Stimulated activated CD4-positive, alpha-beta T cell treated with anti-CD3 and anti-CD28 coated beads, Interleukin-2, amount 100 ng/mL, for 48 hours (primary cell): ENCODE measurements at places on chromosomes 1 and 21.

DNA sequence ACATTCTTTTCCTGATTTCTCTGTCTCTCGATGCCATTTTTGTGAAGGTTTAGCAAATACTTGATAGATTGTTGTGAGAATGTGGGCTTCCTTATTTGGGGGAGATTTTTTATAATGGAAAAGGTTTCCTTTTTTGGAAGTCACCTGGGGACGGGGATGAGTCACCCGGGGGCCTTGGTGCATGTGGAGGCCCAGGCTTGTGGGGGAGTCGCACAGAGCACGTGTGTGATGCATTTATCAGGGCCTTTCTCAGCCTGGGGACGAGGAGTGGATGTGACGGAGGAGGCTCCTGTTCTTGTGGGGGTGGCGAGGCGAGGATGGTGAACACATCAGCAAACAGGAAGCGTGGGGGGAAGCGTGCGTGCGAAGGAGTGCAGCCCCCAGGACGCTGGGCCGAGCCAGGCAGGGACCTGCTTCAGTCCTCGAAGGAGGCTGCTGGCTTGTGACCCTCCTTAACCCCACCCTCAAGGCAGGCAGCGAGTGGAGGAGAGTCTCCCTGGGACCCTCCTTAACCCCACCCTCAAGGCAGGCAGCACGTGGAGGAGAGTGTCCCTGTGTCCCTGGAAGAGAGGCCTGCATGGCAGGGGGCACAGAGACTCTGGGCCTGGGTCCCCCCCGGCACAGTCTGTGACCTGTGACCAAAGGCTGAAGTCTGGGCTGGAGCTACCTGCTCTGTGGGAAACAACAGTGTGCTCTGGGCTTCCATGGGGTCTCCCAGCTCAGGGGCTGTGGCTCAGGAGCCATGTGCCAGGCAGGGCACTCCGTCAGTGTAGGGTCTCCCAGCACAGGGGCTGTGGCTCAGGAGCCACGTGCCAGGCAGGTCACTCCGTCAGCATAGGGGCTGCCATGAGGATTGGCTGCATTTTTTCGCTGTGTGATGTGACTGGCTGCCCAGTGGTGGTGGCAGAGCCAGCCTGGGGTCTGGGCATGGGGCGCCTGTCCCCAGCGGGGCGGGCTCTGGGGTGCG, 57.2 kb downstream of the AGPAT3 start:
- peak; percentile 39 for DNase-seq

GRCh38 chr1:189656628-189657530, 820.8 kb downstream of the BRINP3 start:
- no peak for DNase-seq

DNA sequence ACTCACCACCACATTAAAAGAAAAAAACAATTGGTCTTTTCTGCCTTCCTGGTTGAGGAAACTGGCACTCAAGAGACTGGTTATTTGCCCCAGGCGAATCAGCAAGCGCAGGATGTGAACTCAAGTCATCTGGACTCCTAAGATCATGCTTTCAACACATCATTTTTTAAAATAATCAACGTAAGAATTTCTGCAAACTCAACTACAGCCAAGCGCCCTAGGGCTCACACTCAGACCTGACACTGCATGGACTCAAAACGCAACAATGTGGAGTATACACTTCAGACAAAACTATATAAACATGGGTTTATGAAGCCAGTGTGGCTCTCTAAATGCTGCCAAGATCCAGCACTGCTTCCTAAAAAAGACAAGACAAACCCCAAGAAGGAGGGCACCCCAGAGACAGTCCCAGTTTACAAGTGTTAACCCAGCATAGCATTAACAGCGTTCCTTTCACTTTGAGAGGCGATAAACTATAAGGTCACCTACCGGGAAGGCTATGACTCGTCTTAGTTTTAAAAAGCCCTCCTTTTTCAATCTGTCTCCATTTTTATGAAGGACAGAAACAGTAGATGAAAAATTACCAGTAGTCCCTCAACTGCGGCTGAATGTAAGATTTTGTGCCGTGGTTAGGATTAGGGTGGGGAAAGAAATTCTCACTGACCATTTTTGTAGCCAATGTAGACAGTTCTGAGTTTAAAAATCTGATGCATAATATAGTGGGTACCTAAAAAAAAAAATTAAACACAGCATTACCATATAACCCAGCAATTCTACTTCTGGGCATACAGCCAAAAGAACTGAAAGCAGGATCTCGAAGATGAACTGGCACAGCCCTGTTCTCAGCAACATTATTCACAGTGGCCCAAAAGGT, 54.8 kb downstream of the SIPA1L2 start:
- DNase-seq, result no peak

GRCh38 chr1:158961178-158961577, 29.8 kb downstream of the PYHIN1 start:
- no peak for DNase-seq

GRCh38 chr1:62299426-62300200, 19.6 kb downstream of the KANK4 start:
- no peak for DNase-seq

DNA sequence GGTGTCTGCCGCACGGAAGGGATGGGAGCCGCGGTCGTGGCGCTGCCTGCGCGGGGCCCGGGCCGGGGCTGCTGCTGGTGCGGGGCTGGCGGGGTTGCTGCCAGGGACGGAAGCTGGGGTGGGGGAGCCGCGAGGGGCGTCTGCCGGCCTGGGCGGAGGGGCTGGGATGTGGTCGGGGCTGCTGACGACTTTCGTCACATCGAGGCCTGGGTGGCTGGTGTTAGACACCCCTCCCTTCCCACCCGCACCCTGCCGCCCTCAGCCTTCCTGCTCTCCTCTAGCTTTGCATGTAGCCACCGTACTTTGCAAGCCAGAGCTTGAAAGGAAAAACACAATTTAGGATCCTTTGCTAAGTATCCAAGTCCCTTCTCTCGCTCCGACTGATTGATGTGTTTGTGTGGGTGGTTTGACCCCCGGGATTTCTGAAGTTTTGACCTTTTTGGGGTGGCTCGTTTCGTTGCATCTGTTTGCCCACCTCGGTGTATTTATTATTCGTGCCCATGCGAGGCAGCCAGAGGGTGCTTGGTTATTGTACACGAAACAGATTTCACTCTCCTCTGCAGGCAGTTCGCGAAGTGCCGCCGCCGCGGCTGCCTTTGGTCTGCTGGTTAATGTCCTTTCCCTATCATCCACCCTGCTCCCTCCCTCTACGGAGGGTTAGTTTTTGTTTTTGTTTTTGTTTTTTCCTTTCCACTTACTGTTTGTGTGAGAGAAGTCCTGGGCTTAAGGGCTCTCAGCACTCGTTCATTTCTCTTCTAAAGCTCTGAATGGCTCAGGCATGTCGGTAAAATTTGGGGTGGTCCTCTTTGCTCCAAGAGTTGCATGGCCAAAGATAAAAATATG, 868 bp downstream of the C1orf21 start:
- DNase-seq, result peak; percentile 5

DNA sequence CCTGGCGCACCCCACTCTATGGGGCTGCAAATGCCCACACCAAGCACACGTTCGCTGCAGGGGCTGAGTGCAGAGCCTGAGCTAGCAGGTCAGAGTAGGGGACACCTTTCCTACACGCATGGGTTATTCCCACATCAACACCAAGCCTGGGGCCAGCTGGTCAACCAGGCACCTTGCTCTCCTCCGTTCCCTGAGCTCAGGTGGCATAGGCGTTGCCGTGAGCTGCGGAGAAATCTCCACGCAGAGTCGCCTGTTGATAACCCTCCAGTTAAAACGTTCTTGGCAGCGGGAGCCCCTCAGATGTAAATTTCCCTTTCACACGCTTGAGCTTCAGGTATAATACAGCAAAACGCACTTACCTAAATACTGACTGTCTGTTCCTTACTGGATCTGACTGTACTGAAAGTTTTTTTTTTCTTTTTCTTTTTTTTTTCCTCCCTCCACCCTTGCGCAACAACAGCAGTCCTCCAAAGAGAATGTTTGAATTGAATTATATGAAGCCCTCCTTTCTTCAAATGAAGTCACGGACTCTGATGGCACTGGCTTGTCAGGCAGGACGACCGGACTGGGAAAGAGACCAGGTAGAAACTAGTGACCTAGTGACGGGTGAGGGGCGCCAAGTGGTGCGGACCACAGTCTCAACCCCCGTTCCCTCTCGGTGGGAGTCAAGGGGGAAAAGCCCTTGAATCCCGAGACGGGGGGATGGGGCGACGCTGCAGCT, 2.1 kb downstream of the BRINP3 start:
- no peak for DNase-seq

- DNase-seq, result no peak
Measured at GRCh38 chr1:180288940-180289339, 58.9 kb downstream of the LHX4 start.

DNA sequence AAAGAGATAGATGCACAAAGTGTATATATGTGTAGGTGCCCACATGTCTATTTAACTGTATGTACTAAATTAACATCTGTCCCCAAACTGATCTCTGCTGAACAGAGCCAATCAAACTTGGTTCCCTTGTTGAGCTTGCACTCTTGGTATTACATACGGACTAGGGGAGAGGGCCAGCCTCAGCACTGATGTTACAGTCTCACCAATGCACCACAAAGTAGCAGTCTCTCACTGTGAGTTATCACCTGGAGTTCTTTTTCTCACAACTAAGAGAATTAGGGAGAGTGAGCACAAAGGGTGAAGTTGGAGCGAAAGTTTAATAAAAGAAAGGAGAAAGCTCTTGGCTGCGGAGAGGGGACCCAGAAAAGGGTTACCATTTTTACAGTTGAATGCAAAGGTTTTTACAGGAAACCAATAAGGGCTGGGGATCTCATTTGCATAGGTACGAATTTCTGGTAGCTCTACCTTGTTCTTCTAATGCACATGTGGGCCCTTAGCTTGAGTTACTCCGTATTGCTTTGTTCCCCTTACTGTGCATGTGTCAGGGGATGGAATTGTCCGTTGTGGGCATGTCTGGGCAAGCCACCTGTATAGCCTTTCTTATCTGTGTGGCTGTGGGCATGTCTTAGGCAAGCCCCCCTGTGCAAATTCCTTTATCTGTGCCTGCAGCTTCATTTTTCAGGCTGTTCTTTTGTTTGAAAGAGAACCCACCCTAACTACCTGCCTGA, 13.3 kb upstream of the CHI3L2 start:
- DNase-seq, result no peak
